ENCODE measurements at places on chromosomes 6 and 20. TPM values are rescaled to one million over a fixed set of nuclear protein-coding genes. Genes with fewer than 3 reads are reported as not detected.

The GGT7 gene
- 64.1 TPM for total RNA-seq

The RAET1E gene
- total RNA-seq, result not detected

The COL21A1 gene
- not detected for total RNA-seq

The CASS4 gene
- 0.14 TPM for total RNA-seq

The THBD gene
- 0.12 TPM for total RNA-seq

The TMEM170B gene
- 19.3 TPM for total RNA-seq

The LY6G6F gene
- total RNA-seq, result not detected

The NKAIN4 gene
- total RNA-seq, result 44.0 TPM

- no peak for DNase-seq
- no peak overlapping the region for H3K27ac ChIP-seq
- H3K36me3 ChIP-seq, result no peaks in the 10 kb centered on the region
- no peaks in the 10 kb centered on the region for H3K4me1 ChIP-seq
- no peaks in the 10 kb centered on the region for H3K27me3 ChIP-seq
These were observed 373.1 kb downstream of the CD109 start for GRCh38 chr6:74069089-74069581.

DNA sequence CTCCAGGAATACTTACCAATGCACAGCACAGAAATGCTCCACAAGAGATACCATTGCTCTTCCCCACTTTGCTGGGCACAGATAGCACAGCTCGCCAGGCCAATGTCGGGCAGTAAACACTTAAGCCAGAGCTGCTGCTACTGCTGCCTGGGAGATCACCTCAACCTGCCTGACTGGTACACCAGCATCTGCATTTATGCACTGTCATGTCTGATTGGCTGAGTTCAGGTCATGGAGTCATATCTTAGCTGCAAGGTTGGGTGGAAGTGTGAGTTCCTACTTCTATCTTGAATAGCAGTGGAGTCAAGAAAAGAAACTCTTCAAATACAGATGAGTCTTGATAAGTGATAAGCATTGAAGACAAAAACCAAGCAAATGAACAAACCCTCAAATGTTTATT is 10.9 kb upstream of the ADGRF4 start:
- no peak overlapping the region for H3K27ac ChIP-seq
- H3K27me3 ChIP-seq, result no peaks in the 10 kb centered on the region
- H3K36me3 ChIP-seq, result no peaks in the 10 kb centered on the region

DNA sequence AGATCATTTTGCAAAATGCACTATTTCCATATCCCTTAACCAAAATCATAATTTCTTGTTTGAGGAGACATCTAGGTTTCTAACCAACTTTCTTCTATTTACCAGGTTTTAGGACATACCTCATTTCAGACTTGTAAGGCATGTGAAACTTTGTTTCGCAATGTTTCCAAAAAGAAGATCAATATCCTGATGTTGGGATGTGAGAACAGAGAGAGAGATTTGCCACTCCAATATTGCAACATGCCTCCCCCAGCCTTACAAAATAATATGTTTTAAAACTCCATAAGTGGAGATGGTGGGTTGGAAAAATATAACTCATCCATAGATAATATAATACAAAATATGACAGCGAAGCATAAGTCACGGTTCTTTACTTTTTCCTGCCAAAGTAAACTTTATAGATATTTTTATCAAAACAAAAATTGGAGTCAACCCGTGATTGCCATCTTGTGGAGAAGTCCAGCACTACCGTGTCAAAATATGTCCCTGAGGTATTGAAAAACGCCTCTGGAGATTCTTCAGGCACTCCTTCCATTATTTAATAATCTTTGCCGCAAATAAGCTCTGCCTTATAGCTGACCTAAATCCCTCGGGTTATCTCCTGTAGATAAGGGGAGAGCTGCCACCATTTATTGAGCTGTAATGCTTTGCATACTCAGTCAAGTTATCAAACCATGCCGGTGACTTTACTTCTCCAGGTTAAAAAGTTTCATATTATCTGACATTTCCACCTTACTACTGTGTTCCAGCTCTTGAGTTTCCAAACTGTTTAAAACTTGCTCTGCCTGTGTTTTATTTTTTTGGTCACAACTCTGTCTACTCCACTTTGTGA is 534.2 kb downstream of the HACE1 start:
- DNase-seq, result peak; percentile 23
- no peaks in the 10 kb centered on the region for H3K27me3 ChIP-seq
- H3K4me3 ChIP-seq, result no peak overlapping the region
- no peak overlapping the region for H3K27ac ChIP-seq
- no peaks in the 10 kb centered on the region for H3K4me1 ChIP-seq

DNA sequence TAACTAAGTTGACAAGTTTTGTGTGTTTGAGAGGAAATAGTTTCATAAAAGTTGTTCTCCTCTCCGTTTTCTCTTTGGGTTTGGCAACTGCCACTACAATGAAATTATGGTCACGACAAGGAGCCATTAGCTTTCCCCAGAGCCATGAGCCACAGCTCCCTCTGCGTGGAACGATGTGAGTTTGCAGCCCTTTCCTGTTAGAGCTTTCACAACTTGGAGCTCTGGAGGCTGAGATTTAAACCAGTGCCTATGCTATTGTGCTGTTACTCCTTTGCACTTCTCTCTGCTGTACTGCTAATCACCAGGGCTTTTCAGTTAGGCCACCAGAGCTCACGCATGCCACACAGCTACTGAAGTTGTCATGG is 29.3 kb upstream of the TXNDC5 start:
- H3K27me3 ChIP-seq, result peaks cover 1% of the 10 kb centered on the region
- no peaks in the 10 kb centered on the region for H3K36me3 ChIP-seq
- no peak overlapping the region for H3K27ac ChIP-seq
- H3K4me3 ChIP-seq, result no peak overlapping the region
- DNase-seq, result no peak

DNA sequence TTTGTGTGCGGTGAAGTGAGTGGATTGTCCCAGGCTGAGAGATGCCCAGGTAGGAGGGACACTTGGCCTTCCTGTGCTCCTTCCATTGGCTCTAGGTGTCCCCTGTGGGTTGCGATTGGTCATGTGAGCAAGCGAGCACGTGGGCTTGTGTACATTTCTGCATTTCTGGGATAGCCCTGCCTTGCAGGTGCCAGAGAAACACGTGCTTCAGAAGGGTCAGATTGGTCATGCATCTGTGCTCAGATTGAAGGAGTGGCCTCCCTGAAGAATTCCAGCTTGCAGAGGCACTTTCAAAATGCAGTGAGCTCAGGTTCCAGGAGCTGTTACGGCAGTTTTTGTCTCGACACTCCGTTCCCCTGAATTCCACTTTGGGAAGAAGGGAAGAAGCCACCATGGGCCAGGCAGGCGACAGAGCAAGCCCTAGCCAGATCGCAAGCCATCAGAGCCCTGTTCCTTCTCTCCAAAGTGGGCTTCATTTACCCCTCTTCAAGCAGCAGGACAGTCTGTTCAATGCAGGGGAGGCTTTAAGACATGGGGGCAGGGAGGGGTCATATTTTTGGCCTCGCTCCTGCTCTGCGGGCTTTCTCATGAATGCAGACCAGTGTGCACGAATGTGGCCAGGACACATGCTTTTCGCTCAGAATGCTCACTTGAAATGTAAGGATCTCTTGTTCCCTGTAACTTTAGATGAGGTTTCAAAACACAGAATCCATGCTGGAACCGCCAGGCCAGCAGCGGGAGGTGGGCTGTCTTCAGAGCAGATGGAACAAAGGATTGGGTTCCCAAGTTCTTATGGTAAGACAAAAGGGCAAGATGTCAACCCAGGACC is 78.6 kb upstream of the AKAP12 start:
- H3K27ac ChIP-seq, result peak overlapping the region; percentile 97
- peak; percentile 23 for DNase-seq
- H3K4me3 ChIP-seq, result peak overlapping the region; percentile 29
- H3K4me1 ChIP-seq, result peaks cover 19% of the 10 kb centered on the region
- H3K27me3 ChIP-seq, result no peaks in the 10 kb centered on the region

DNA sequence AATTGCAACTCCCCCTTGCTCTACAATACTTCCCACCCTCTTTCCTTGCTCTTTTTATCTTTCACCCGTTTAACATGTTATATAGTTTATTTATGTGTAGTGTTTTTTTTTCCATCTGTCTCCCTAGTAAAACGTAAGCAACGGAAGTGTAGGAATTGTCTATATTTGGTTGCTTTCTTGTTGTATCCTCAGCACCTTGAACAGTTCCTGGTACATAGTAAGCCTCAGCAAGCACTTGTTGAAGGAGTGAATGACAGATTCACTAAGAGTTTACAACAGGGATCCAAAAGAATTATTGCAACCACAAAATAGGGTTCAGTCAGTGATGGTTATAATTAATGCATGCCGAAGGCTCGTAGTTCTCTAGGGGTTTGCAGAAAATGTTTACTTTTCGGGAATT is 242.7 kb downstream of the SAMD5 start:
- H3K4me3 ChIP-seq, result no peak overlapping the region
- DNase-seq, result no peak
- no peak overlapping the region for H3K27ac ChIP-seq
- H3K27me3 ChIP-seq, result no peaks in the 10 kb centered on the region

DNA sequence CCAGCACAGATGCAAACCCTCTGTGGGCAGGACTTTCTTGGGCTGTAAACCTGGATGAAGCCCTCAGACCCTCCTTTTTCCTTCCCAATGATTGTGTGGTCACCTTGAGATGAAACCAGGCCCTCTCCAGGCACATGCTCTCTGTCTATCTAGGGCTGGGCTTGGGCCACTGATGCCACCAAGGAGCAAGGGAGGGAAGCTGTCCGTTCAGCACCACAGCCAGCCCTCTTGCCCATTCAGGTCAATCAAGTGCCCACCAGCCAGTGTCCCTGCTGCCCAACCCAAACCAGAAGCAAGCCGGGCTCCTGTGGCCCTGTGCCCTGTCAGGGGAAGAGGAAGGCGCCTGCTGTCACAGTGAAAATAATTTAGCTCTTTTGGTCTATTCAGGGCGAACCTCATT is 8.0 kb downstream of the STMN3 start:
- no peak overlapping the region for H3K4me3 ChIP-seq
- H3K27me3 ChIP-seq, result no peaks in the 10 kb centered on the region
- H3K36me3 ChIP-seq, result peaks cover 2% of the 10 kb centered on the region
- H3K4me1 ChIP-seq, result peaks cover 3% of the 10 kb centered on the region
- no peak for DNase-seq

DNA sequence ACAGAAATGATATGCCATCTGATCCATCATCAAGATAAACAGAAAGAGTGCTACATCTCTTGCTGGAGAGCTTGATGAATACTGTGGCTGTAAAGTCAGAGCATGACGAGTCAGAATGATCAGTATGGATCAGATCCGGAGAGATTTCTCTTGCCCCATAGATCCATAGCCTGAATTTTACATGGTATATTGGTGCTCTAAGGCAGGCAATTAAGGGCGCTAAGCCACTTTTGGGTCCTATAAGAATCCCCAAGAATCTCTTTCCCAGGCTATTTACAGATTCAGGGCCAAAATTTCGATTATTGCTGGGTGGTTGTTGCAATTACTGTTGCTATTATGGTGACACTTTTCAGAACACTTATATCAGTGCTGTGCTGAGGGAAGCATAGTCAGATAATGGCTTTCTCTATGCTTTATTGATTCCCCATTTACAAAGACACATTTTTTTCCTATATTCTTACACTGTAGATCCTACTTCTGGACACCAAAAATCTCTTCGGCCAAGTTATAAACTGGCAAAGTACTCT is 94.4 kb downstream of the ADGRB3 start:
- H3K27me3 ChIP-seq, result no peaks in the 10 kb centered on the region
- no peak overlapping the region for H3K27ac ChIP-seq
- no peaks in the 10 kb centered on the region for H3K4me1 ChIP-seq
- H3K36me3 ChIP-seq, result no peaks in the 10 kb centered on the region
- DNase-seq, result no peak
- no peak overlapping the region for H3K4me3 ChIP-seq

GRCh38 chr6:123745895-123746294 is 57.8 kb upstream of the NKAIN2 start:
- H3K27me3 ChIP-seq, result no peaks in the 10 kb centered on the region
- no peak overlapping the region for H3K4me3 ChIP-seq
- no peak overlapping the region for H3K27ac ChIP-seq
- H3K4me1 ChIP-seq, result no peaks in the 10 kb centered on the region
- no peaks in the 10 kb centered on the region for H3K36me3 ChIP-seq

- peaks cover 8% of the 10 kb centered on the region for H3K36me3 ChIP-seq
- DNase-seq, result no peak
- peaks cover 20% of the 10 kb centered on the region for H3K4me1 ChIP-seq
- H3K27me3 ChIP-seq, result no peaks in the 10 kb centered on the region
These were observed 249.3 kb upstream of the PLN start for GRCh38 chr6:118298476-118299427.

- H3K4me1 ChIP-seq, result peaks cover 6% of the 10 kb centered on the region
- no peaks in the 10 kb centered on the region for H3K36me3 ChIP-seq
- DNase-seq, result no peak
- no peak overlapping the region for H3K27ac ChIP-seq
- no peak overlapping the region for H3K4me3 ChIP-seq
These were observed 144.3 kb upstream of the SULF2 start for GRCh38 chr20:47929368-47930115.

DNA sequence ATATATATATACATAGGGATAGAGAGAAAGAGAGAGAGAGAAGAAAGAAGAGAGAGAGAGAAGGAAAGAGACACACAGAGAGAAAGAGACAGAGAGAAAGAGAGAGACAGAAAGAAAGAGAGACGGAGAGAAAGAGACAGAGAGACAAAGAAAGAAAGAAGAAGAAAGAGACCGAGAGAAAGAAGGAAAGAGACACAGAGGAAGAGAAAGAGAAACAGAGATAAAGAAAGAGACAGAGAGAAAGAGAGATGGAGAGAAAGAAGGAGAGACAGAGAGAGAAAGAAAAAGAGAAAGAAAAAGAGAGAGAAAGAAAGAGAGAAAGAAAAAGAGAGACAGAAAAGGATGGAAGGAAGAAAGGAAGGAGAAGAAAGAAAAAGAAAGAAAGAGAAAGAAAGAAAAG is 46.9 kb upstream of the TASP1 start:
- no peak for DNase-seq
- no peaks in the 10 kb centered on the region for H3K4me1 ChIP-seq
- H3K27me3 ChIP-seq, result peaks cover 16% of the 10 kb centered on the region
- no peak overlapping the region for H3K4me3 ChIP-seq
- no peak overlapping the region for H3K27ac ChIP-seq

GRCh38 chr20:36862857-36863668 is 12.9 kb upstream of the TLDC2 start:
- no peaks in the 10 kb centered on the region for H3K36me3 ChIP-seq
- H3K27me3 ChIP-seq, result peaks cover 19% of the 10 kb centered on the region
- H3K4me1 ChIP-seq, result peaks cover 39% of the 10 kb centered on the region
- no peak overlapping the region for H3K4me3 ChIP-seq
- peak; percentile 30 for DNase-seq
- H3K27ac ChIP-seq, result no peak overlapping the region

DNA sequence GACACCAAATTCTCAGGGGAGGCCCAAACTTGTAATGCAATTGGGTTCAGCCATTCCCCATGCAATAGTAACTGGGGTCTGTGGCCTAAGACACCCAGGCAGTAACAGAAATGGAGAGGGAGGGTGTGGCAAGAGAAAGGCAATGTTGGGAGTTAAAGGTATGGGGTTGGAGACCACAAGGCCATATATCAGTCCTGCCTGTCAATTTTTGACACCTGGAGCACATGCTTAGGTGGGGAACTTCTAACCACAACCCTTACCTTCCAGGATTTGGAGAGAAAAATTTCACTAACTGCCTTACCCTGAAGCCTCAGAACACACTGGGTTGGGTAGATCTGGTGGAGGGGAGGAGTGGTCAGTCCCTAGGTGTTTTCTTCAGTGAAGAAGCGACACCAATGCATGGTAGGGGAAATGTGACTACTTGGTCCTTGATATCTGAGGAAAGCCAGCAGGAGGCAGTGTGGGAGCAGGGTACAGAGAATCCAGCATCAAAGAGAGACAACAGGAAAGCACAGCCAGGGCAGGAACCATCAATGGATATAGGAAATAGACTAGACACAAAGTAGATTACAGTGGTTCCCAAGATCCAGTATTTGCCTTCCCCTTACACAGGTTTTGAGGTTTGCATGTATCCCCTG is 6.8 kb upstream of the USP49 start:
- H3K4me3 ChIP-seq, result no peak overlapping the region
- no peaks in the 10 kb centered on the region for H3K4me1 ChIP-seq
- H3K27me3 ChIP-seq, result no peaks in the 10 kb centered on the region
- peaks cover 2% of the 10 kb centered on the region for H3K36me3 ChIP-seq
- peak overlapping the region; percentile 88 for H3K27ac ChIP-seq
- no peak for DNase-seq
